ENCODE measurements at places on chromosomes 3 and 15.

DNA sequence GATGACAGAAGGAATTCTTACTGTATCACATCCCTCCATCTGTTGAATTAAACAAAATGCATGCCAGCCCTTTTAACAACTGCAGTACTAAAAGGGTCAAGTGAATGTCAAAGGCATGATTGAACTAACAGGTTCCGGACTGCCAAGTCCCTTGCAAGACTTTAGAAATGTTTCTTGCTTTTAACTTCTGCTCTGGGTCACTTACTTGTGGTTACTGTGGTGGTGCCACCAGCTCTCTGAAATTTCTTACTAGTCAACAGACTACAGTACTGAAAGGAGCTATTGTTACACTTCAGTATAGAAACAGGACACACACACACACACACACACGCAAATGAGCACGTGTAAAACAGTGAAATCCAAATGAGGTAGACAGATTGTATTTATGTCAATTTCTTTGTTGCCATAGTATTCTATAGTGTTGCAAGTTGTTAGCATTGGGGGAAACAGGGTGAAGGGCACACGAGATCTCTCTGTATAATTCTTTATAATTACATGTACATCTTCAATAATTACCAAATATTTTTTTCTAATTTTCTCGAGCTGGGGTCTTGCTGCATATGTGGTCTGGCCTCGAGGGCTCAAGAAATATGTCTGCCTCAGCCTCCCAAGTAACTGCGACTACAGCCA is 79.9 kb upstream of the SLC25A26 start:
- DNase-seq = no peak

GRCh38 chr3:128551451-128551850 is 58.5 kb upstream of the GATA2 start:
- DNase-seq = no peak

DNA sequence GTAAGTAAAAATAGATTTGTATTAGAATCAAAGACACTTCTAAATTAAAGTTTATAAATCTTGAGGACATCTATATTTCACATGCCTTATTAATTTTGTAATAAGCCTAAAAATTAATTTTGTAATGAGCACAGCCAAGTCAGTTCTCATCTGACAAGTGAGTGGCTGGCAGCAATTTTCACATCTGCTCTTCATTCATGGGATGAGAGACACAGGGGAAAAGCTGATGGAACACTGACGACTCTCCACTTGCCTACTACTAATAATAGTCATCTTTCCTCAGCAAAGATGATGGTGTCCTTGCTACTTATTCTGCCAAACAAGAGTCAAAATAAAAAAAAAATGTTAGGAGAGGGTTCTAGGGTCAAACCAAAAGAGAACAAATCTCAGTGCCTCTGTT is 14.4 kb upstream of the CMSS1 start:
- DNase-seq = no peak

DNA sequence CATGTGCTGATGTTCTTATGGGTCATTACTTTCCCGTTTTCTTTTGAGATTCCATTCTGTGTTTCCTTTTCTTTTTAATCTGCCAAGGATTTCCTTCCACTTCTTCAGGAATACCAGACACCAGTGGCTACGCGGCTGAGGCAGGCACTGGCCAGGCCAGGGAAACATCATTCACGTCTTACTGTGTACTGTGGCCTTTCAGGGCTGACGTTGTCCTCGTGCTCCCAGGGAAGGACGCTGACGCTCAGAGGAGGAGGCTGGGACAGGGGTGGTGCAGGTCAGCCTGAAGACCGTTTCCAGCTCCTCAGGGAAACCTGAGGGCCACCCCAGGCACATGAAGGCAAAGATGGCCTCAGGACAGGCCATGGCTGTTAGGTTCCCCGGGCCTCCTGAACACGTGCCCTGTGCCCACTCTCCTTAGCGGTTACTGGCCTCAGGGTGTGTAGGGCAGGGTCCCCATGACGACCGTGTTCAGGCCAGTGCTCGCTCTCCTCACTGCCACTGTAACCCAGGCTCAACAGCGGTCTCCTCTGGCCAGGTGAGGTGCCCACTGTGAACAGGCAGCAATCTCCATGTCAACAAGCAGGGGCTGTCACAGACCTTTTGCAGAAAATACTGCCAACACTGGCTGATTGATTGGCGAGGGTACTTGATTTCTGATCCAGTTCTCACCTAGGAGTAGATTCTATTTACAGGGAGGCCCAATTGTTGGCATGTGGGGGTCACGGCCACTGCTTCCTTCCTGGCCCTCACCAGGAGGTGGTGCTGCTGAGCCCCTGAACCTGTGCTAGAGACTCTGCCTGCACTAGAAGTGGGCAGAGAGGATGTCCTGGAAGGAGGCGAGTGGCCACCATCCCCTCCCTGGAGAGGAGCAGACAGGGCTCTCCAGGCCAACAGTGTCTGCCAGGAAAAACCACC is 169.5 kb downstream of the ATP10A start:
- DNase-seq = no peak

- no peak for DNase-seq
Measured at GRCh38 chr3:89179355-89180001, 72.1 kb downstream of the EPHA3 start.

DNA sequence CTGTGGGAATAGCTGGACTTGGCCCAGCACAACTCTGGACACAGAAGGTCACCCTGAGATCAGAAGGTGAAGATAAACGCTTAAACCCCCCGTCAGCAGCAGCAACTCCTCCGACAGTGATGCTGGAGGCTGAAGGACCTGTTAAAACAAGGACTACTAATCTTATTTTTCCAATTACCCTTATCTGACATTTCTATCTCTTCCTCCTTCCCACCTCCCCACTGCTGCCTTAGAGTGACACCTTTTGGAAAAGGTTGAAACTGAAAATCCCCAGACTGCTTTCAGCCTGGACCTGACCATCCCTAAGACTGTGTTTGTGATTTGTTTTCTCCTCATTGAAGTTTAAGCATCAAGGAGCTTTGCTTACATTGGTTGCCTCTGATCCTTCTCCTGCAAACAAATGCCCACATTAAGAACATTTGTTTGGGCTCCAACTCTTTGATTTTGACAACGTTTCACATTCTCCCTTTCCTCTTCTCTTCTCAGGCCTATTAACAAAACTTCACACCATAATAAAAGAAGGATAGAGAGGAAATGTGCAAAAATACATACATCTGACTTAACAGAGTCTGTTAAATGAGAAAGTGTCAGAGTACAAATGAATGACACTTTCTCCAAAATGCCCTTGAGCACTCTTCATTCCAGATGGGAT is 410.6 kb upstream of the WNT5A start:
- DNase-seq = no peak

DNA sequence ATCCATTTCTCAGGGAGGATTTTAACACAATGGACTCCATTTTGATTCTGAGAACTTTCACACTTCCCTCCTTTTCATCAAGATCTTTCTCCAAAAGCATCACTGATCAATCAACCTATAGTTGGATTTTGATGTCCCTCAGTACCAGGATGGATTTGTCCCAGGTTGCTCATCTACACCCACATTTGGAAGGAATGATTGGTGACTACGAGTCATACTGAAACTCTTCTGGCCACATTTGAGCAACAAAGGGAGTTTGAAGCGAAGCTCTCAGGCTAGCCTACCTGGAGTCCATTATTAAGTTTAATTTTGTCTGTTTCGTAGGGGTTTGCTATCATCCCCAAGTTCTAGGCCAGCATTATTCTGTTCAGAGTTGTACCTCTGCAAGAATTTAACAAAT is 31.3 kb upstream of the ATP8B4 start:
- DNase-seq = no peak

DNA sequence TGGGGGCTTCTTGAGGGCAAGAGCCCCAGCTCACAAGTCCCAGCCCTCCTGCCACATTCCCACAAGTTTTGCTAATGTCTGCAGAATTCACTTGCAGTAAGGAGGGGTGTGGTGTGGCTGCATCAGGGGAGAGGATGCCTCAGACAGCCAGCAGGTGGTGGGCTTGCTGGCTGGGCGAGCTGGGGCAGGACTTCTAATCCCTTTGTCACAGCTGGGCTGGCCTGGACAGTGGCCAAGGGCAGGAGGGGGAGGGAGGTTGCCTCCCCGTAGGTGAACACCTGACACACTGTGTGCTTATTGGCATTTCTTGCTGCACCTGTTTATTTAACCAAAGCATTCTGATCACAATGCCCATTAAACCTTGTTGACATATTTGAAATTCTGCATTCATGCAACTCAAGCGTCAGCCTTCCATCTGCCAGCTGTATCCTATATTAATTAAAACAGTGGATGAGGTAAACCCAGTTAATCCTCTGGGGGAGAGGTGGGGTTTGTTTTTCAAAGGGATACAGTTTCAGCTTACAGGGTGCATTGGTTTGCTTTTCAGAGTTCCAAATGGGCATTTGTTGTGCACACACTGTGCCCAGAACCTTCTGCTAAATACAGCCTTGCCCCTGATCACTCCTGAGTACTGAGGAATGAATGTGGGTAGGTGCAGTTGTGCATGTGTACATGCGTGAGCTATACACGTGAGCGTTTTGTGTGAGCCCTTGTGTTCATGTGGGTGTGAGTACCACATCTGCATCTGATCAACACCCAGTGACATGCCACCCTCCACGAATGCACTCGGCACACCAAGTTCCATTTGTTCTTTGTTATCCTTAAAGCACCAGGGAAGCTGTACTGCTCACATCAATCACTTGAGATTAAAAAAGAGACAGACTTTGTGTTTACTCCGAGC is 268.7 kb downstream of the XXYLT1 start:
- no peak for DNase-seq

GRCh38 chr3:63988943-63989342 is 34.4 kb downstream of the PSMD6 start:
- DNase-seq = no peak

GRCh38 chr15:77982127-77982490 is 95.4 kb downstream of the TBC1D2B start:
- no peak for DNase-seq

DNA sequence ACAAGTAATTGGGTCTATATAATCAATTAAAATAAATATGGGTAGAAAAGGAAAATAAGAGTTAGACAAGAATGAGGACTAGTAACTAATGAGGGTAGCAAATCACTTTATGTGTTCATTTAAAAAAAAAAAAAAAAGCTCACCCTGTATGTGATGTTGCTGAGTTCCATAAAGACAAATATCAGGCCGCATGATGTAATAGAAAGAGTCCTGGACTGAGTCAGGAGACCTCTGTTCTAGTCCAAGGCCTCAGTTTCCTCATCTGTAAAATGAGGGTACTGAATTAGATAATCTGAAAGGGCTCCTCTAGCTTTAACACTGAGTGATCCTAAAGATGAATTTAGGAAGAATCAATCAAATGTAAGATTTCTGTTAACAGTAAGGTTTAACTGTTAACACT is 117.6 kb downstream of the TBL1XR1 start:
- no peak for DNase-seq

DNA sequence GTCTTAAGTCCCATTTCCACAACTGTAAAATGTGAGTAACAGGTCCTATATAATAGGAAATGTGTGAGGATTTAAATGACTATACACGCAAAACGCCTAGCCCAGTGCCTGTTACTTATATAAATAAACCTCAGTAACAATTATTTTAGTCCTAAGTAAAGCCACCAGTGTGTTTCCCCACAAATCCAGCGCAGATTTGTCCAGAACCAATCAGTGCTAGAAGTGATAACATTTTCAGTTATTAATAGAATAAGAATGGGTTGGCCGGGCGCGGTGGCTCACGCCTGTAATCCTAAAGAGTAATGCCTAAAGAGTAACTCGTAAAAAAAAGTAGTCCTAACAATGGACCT is 561 bp downstream of the RPAP1 start:
- no peak for DNase-seq
